HuH-7.5 (cell line): ENCODE measurements at places on chromosomes 11 and 22.

- no peak for DNase-seq
These were observed 99.0 kb upstream of the NNMT start for GRCh38 chr11:114196997-114197703.

- no peak for DNase-seq
These were observed 4.8 kb upstream of the FAM118A start for GRCh38 chr22:45304971-45305370.

- no peak for DNase-seq
These were observed 48.4 kb downstream of the ISX start for GRCh38 chr22:35114131-35114980.

DNA sequence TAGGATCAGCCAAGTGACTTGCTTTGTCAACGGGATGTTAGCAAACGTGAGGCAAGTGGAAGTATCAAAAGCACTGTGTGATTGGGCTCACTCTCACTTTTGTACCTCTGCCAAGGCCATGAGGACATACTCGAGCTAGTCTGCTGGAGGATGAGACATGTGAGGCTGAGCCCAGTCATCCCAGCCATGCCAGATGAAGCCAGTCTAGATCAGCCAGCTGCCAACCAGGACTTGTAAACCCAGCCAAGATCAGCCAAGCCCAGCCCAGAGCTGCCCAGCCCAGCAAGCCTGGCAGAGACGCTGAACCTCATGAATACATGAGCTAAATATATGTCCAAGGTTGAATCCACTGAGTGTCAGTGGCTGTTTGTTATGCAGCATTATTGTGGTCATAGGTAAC lies 369.7 kb downstream of the MN1 start:
- DNase-seq = no peak
